ENCODE measurements at places on chromosomes 6 and 20. TPM values are rescaled to one million over a fixed set of nuclear protein-coding genes. Genes with fewer than 3 reads are reported as not detected.
A peak's percentile ranks its signal among the peaks of the same experiment; 100 is the strongest.

DNA sequence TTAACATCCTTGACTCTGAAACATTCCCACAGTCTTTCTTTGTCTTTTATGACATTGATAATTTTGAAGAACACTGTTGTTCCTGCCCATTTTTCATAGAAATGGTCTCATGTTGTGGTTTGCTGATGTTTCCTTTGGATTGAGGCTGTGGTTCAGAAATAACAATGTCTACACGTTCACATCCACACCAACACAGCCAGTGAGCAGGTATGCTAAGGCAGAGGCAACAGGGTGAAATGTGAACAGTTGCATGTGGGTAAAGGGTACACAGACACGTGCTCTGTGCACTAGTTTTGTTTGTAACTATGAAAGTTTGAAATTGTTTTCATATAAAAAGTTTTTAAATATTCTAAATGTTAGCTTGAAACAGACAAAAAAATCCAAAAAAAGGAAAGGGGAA lies 78.4 kb downstream of the GINS1 start:
- no peak for DNase-seq

DNA sequence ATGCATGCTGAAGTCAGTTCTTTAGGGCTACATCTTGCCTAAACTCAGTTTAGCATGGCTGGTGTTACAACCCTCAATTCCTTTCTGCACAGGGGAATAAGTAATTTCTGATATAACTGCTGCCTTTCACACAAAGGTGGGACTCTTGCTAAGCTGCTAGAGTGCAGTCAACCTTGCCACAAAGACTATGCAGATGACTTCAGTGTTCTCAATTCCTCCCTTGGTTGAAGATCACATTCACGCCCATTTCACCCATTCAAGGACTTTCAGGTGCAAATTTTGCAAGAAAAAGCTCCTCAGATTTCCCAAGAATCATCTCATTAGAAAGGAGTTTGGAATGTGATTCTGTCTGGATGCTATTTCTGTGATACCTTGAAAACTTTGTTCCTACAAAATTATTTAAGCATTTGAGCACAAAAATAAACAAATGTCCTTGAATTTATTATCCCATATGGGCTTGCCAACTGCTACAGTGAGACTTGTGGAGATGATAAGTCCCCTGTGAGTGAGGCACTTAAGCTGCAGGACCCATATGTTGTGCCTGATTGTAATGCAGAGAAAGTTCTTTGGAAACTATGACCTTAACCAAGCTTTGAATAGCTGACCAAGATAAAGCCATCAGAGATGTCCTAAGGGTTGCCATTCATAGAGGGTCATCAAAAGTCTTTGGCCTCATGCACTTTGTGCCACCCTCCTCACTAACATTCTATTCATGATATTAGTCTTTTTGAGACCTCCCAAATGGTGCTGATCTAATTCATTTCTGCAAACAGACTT lies 111.8 kb downstream of the PLCB4 start:
- no peak for DNase-seq

GRCh38 chr20:21615617-21616080 lies 89.8 kb upstream of the PAX1 start:
- DNase-seq: peak; percentile 16

DNA sequence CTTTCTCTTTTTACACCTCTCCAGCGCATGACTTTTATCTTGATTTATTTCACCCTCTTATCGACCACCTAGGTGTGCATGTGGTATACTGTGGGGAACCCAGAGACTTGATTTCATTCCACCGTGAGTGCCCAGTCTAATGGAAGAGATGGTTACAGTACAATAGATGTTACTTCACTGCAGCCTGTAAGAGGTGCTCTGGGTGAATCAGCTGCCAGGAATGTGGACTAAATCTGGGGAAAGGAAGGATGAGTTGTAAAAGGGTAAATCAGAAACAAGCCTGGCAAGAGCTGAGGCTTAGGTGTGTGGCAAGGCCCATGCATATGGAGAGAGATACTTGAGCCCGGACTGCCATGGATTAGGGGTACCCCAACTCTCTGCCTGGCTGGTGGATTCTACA lies 7.4 kb downstream of the STK35 start:
- DNase-seq: no peak

DNA sequence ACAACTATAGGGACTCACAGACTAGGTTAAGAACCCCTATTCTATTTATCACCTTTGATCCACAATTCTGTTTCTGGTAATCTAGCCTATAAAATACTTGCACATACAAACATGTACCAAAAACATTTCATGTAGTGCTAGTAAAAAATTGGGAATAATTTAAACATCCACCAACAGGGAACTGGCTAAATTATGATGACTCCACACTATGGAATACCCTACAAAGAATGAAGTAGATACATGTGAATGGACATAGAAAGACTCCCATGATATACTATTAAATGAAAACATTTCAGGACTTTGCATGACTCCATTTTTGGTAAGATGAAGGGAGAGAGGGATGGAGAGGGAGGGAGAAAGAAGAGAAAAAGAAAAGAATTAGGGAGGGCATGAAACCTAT lies 58.2 kb downstream of the ZHX3 start:
- no peak for DNase-seq

DNA sequence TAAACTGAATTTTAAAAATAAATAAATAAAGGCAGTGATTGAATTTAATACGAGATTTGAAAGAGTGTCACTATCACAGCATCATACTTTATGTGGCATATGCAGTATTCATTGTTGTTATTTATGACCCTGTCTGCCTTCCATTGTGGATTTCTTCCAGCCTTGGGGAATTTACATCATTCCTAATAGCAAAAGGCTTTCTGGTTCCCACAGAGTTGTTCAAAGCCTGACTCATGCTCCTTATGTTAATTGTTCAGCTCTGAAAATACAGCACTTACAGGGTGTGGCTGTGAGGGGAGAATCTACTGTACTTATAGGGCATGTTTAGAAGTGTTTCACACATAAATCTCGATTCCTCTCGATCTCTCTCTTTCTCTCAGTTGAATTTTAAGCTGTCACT lies 54.4 kb downstream of the JAG1 start:
- DNase-seq: no peak

DNA sequence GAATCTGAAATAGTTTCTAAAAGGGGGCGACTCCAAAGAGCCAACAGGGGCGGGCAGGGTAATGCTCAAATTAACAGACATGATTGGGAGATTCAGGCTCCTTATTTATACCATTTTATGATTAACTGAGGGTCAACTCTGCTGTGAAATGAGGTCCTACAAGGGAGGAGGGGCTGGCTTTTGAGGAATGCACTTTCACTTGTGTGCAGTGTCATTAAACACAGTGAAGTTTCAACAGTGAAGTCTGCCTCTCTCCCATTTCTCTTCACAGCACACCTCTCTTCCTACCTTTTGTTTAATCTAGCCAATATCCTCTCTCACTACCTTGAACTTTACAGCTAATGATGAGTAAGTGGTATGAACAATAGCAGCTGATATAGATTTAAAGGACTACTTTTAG lies 557.3 kb upstream of the CITED2 start:
- DNase-seq: no peak

DNA sequence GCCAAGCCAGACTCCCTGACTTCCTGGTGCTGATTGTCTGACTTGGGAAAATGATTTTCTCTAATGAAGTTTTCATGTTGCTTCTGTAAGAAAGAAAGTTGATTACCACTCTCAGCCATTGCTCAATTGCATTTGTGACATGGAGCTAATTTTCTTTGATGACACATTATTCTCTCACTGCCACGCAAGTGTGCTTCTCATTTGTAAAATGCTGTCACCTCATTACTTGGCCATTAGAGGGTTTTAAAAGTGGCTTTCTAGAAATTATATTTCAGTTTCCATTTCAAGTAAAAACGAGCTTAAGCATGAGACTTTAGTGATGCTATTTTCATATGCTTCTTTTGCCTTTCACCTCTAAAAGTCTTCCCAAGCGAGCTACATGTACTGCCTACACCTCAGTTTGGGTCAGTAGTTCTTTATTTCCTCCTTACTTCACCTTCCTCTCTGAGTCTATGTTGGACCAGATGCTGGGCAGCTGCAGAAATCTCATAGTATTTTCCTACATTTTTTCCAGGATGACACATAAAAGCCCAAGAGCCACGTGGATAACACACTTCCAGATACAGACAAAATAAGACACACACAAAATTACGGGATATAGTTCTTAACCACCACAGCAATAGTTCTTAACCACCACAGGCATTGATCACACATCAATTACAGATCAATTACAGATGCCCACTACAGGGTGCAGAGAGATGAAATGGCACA lies 6.3 kb upstream of the FAM210B start:
- no peak for DNase-seq

GRCh38 chr6:154017786-154018185 lies 21.3 kb upstream of the OPRM1 start:
- no peak for DNase-seq

GRCh38 chr6:159931846-159932245 lies 37.0 kb upstream of the IGF2R start:
- DNase-seq: no peak

DNA sequence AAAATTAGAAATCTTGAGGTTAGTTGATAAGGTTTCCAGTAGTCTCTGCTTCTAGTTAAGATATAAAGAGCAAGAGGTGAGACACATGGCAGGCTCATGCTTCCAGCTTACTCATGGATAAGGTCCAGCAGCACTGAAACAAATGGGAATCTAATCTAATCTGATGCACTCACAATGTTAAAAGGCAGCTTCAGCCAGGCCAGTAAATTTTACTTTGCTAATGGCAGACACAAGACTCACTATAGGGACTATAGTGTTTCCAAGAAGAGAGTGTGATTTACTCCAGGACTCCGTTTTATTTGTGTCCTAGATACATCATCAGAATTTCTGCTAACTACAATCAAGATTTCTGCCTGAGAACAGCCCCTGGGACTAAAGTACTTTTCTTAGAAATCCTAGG lies 324.8 kb downstream of the SMOC2 start:
- DNase-seq: no peak

- DNase-seq: no peak
Observed at GRCh38 chr20:51134405-51134804, 111.5 kb upstream of the KCNG1 start.

GRCh38 chr6:10081957-10082356 lies 332.9 kb downstream of the TFAP2A start:
- DNase-seq: no peak

DNA sequence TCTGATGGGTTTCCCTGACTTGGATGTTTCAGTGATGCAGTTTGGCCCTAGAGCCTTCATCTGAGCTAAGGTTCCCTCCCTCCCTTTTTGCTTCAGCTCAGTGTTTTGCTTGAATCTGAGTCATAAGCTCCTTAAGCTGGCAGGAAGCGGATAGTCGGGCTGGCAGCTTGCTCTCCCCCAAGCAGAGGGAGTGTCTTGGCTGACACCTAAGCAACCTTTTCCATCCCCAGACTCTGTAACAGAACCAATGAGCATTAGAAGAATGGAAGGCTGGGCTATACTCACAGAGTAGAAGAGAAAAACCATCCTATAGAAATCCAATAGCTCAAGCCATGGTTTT lies 98.3 kb downstream of the HAO1 start:
- no peak for DNase-seq

GRCh38 chr20:18727032-18727508 lies 86.5 kb upstream of the SCP2D1 start:
- DNase-seq: no peak

DNA sequence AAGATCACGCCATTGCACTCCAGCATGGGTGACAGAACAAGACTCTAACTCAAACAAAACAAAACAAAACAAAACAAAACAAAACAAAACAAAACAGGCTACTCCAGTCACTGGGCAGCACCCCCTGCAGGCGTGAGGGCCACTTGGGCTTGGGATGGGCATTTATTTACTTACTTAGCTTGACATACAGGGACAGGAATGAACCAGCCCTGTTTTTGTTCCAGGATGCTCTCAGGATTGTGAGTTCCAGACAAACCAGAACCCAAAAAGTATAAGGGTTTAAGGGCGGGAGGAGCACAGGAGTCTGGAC lies 4.0 kb upstream of the PTPN1 start:
- DNase-seq: no peak

DNA sequence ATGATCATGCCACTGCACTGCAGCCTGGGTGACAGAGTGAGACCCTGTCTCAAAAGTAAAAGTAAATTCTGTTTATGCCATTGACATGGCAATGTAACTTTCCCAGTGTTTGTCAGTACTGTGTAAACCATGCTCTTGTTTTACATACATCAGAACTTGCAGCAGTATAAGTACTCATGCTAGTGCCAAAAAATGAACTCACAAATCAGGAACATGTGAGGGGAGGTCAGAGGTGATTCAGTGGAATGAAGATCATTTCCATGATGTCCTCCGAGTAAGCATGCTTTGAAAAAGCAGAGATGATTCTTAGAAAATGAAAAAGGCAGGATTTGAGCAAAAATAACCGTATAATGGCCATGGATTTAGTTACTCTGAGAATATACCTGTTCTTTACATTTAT lies 81.9 kb downstream of the ANKS1A start:
- DNase-seq: no peak

DNA sequence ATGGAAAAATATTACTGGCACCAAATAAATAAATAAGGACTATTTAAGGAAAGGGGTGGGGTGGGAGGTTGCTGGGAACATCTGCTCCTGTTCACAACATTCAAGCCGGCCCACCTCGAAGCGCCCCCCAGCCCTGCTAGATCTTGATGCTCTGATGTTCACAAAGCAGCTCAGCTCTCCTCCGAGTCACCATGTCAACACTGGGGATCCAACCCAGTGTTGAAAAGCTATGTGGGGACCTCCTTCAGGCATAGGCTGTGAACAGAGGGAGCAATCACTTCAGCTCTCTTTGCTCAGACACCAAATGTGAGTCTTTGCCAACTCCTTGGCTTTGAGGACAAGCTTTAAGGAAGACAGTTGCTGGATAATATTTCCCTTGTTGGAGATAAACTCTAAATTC lies 176.8 kb upstream of the NT5E start:
- no peak for DNase-seq

DNA sequence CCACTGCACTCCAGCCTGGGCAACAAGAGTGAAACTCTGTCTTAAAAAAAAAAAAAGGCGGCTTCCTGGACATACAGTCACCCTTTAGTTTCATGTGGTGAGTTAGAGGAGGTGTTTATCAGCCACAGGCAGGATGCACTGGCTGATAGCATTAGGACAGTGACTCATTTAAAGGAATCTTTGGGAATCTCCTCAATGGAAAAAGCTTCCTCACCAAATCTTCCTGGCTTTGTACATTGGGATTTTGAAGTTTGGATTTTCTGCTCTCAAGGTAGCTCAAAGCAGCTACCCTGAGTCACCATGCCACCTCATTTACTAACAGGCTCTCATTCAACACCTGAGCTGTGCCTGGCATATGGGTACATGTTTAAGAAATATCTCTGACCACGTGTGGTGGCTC lies 20.2 kb downstream of the PRPH2 start:
- no peak for DNase-seq

GRCh38 chr6:149840345-149841075 lies 23.6 kb downstream of the LRP11 start:
- DNase-seq: peak; percentile 55

The PCK1 gene
- not detected for total RNA-seq

The TNXB gene
- total RNA-seq: 19.0 TPM

The WFDC5 gene
- not detected for total RNA-seq

The PLN gene
- total RNA-seq: not detected

The MLIP gene
- not detected for total RNA-seq

The UBD gene
- total RNA-seq: not detected

The TNNC2 gene
- not detected for total RNA-seq

The MCCD1 gene
- total RNA-seq: not detected

The C20orf204 gene
- total RNA-seq: 2.5 TPM

The MEP1A gene
- not detected for total RNA-seq
